Amygdala (tissue), 56 donors: ENCODE measurements at places on chromosomes 4 and X.

DNA sequence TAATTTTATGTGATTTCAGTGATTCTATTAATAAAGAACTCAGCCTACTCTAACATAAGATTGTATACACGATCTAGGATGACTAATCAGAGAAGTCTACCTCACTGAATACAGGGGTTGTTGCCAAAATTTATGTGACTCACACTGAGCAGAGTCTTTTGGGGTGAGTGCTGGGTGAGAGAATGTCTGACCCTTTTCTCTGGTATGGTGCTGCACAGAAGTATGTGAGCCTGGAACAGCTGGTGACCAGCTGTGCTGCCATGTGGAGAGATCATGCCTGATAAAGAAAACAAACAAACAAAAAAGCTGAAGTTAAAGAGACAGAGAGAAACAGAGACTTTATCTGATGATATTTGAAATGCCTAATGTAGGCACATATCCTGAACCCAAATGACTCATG, 618.1 kb upstream of the GRIA3 start:
- no peak for DNase-seq

GRCh38 chr4:48069026-48069425, 52.5 kb downstream of the NIPAL1 start:
- no peak for DNase-seq

DNA sequence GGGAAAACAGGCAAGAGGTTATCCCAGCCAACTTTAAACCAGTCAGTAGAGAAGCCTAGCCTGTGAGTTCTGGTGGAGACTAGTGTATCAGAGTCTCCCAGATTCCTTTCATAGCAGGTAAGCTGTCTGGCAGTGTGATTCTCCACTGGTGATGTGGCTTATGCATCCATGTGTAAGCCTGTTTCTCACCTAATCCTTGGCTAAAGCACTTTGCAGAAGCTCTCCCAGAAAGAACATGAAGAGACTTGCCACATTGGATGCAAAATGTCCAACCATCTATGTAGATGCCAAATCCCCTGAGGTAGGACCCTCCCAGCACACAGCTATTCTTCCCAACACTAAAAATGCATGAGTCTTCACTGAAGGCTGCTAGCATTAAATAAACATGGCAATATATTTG, 111.7 kb downstream of the CHRNA9 start:
- DNase-seq = no peak

- DNase-seq = peak; percentile 12
These were observed 30.5 kb upstream of the TCEAL4 start for GRCh38 chrX:103554687-103555424.

DNA sequence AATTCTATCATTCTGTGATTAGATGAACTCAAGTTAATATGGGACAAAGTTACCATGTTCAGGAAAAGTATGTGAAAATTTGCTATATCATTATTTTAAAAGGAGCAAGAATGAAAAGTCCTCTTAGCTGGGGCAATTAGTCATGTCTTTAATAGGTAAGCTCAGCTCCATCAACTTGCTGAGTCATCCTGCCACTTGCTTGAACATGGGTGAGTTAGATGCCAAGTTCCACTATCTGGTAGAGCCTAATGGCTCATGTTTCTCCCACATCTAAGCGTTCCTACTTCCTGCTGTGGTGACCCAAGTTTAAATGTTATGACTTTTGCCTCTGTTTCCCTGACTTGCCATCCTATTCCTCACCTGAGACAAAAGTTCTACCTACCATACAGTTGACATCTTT, 276.8 kb downstream of the ZNF674 start:
- no peak for DNase-seq

- DNase-seq = no peak
These were observed 175.4 kb downstream of the SH3BGRL start for GRCh38 chrX:81377329-81377728.

- no peak for DNase-seq
These were observed 192.1 kb downstream of the ADAMTS3 start for GRCh38 chr4:72376901-72377300.

- DNase-seq = no peak
These were observed 165.2 kb downstream of the CCSER1 start for GRCh38 chr4:90292438-90292837.

- no peak for DNase-seq
These were observed 160.1 kb upstream of the FSTL5 start for GRCh38 chr4:162323919-162324318.
